ENCODE measurements at places on chromosomes 11 and 22.

GRCh38 chr22:47196881-47197772 lies 434.7 kb downstream of the TBC1D22A start:
- no peak for DNase-seq

DNA sequence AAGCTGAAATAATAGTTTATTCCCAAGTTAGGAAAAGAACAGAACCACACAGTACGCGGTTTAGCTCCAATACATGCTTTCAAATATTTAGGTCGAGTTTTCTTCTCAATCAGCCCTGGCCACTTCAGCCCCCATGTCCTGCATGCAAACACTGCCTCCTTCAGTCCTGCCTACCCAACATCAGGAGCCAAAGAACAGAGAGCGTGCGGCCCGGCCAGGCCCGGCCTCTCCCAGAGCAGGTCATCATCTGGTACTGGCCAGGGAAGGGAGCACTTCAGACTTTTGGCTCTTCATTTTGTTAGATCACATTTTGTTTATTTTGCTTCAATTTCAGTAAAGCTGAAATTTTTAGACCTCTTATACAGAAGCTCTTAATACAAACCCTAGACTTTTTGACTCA lies 6.7 kb downstream of the BRD1 start:
- no peak for DNase-seq

GRCh38 chr11:84413549-84413948 lies 1127.4 kb upstream of the CCDC90B start:
- DNase-seq = no peak

GRCh38 chr22:43409046-43409445 lies 2.8 kb upstream of the MPPED1 start:
- DNase-seq = no peak

DNA sequence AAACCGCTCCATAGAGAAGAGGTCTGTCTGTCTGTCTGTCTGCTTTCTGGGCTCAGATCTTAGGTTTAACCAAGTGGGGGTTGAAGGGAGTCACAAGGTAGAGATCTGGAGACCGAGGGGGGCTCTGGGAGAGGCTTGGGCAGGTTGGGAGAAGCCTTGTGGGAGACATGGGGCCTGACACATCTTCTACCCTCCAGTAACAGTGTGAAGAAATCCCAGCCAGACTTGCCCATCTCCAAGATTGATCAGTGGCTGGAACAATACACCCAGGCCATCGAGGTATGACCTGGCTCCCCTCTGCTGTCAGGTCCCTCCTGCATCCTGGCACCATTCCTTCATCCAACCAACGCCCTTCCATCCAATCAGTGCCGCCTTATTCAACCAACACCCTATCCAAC lies 7.4 kb downstream of the PRR33 start:
- DNase-seq = no peak

GRCh38 chr11:35304386-35304775 lies 115.0 kb downstream of the SLC1A2 start:
- DNase-seq = no peak

DNA sequence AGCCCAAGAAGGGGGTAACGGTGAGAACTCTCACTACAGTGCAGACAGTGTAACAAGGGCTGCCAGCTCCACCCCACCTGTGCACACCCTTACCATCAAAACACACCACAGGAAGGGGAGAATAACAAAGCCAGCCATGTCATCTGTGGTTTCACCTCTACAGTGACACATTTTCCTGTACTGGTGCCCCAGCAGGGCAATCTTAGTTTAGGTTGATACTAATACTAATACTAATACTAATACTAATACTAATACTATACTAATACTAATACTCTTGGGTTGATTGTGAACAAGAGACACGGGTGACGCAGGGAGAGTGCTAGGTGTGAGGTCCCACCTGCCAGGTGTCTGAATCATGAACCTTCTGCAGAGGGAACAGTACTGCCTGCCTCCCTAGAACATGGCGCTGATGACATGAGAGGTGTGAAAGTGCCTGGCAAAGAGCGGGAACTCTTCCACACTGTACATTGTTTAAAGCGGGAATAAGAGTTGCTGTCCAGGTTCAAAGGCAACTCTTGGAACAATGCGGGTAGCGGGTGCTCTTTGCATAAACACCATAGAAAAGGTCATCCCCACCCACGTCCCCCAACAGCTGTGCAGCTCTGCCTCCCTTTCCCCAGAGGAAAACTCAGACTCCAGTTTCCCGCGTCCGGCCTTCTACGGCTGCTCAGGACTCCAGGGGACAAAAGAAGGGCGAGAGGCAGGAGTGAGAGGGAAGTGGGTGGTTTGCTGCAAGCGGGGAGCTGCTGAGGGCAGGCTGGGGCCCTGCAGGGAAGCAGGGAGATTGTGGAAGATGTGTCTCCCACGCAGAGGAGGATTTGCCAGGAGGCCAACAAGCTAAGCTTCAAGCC lies 25.0 kb upstream of the TMPRSS4 start:
- DNase-seq = peak; percentile 57

GRCh38 chr11:16410479-16410878 lies 54.1 kb upstream of the SOX6 start:
- no peak for DNase-seq

DNA sequence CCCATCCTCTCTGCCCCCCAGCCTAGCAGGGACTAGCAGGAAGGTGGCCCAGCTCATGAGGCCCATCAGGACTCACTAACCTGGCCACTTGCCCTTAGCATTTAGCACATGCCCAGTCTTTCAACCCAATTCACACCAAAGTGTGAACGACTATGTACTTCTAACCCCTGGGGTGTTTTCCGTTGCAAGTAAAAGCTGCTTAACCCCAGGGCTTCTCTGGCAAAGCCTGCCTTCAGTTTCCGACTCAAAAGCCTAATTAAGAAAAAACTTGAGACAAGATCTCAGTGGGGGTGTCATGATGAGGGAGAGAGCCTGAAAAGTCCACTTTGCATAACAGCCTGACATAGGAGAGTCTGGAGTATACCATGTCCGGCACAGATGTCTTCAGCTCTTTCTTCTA lies 347.8 kb downstream of the MN1 start:
- DNase-seq = no peak

- no peak for DNase-seq
Measured at GRCh38 chr22:24928322-24928721, 18.2 kb downstream of the LHFPL7 start.

- no peak for DNase-seq
Measured at GRCh38 chr11:57357310-57357709, 19.2 kb downstream of the P2RX3 start.

DNA sequence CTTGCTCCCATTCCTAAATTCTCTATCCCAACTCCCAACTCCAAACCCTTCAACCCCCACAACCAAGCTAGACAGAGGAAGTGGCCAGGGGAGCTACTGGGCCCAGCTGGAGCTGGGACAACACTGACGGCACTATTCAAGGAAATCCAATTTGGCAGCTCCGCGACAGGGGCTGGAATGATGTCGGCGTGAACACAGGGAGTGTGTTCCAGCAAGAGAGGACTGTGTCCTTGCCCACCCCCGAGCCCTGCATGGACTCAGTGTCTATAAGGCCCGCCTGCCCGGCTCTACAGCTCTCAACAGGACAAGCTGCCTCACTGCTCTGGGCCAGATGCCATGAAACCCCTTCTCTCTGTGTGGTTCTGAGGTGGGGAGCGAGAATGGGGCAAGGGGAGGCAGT lies 11.3 kb downstream of the PCSK7 start:
- no peak for DNase-seq

- no peak for DNase-seq
Measured at GRCh38 chr11:57144075-57144474, 37.7 kb upstream of the LRRC55 start.

DNA sequence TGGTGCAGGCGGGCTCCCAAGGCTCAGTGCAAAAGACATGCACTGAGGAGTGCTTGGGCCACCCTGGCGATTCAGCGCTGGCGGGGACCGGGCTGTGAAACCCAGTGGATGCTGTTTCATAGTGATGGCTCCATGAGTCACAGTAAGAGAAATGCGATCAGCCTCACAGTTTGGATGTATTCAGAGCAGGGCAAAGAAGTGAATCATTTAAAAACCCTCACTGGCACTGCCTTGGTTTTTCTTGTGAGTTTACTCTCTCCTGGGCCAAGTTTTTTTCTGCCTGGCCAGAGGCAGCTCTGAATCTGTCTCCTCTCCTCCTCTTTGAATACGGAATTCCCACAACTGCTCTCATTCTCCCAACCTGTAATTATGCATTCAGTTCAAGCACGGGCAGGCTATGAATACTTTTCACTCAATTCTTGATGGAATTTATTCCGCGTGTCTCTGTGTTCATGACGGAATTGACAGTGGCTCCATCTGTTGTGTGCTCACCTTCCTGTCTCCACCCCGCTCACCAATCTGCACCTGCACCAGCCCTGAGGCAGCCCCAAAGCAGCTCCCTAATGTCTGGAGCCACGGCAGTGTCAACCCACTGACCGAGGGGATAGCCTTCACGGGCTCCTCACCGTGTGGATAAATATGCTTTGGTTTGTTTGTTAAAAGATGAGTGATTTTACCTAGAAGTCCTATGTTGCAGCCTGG lies 14.9 kb downstream of the ADAMTS8 start:
- no peak for DNase-seq

- DNase-seq = no peak
Measured at GRCh38 chr11:116643521-116643920, 129.3 kb downstream of the BUD13 start.

DNA sequence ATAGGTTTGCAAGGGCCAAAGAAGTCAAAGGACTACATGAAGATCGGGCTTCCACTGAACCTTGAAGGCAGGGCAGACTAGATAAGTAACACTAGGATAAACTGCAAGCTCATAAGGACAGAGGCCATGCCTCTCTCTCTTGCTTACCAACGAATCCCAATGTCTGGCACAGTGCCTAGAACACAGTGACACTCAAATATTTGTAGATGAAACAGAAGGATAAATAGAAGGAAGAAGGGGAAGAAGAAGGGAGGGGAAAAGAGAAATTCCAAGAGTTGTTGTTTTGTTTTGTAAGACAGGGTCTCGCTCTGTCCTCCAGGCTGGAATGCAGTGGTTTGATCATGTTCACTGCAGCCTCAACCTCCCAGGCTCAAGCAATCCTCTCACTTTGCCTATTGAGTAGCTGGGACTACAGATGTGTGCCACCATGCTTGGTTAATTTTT lies 26.9 kb downstream of the SIK3 start:
- no peak for DNase-seq

GRCh38 chr22:44195189-44195871 lies 14.6 kb downstream of the PARVG start:
- no peak for DNase-seq

DNA sequence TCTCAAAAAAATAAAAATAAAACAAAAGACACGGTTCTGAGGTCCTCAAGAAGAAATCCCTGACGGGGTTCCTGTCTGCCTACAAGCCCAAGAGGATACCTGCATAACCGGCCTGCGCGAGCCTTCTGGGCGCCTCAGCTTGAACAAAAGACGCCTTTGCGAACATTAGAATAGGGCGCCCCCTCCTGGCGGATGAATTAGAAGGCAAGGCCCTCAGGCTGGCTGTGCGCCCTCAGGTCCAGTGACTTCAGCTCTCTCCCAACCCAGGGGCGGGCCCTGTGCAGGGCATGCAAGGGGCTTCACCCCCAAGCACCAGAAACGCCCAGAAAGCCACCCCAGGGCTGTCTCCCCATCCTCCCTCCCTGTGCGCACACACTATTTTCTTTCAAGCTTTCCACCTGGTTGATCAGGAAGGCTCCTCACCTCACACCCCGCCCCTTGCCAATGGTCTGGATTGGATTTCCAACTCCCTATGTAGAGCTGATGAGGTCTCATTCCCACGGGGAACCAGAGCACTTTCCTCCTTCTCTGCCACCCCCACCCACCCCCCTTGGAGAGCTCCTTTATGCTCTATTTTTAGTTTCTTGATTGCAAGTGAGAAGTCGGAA lies 273.3 kb downstream of the BUD13 start:
- DNase-seq = no peak

- DNase-seq = no peak
Measured at GRCh38 chr22:36528341-36528740, 625 bp downstream of the EIF3D start.

DNA sequence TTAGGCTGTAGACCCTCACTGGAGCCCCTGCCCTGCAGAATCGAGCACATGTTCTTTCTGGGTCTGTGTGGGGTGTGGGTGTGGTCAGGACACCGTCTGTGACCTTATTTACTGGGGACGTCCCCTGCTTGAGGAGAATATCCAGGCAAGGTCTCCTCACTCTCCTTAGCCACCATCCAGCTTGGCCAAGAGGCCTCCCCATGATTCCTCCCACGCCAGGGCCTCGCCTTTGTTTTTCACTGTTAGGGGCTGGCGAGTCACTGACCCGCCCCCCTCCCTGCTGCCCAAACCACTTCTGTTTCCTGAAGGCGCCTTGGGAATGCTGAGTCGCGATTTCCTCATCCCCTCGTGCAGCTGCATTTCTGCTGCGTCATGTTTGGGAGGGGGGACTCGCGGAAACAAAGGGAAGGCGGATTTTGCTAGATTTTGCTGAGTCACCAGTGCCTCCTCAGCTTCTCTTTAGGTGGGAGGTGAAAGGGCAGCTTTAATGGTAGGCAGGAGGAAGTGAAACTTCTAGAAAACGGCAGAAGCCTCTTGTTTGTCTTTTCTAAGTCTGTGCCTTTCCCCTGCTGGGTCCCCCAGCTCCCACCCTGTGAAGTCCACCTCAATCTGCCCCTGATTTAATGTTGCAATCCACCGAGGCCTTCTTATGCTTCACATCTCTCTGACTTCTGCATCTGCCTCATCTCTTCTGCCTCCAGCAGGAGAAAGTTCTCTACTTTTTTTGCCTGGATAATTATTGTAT lies 4.0 kb upstream of the HMOX1 start:
- no peak for DNase-seq

DNA sequence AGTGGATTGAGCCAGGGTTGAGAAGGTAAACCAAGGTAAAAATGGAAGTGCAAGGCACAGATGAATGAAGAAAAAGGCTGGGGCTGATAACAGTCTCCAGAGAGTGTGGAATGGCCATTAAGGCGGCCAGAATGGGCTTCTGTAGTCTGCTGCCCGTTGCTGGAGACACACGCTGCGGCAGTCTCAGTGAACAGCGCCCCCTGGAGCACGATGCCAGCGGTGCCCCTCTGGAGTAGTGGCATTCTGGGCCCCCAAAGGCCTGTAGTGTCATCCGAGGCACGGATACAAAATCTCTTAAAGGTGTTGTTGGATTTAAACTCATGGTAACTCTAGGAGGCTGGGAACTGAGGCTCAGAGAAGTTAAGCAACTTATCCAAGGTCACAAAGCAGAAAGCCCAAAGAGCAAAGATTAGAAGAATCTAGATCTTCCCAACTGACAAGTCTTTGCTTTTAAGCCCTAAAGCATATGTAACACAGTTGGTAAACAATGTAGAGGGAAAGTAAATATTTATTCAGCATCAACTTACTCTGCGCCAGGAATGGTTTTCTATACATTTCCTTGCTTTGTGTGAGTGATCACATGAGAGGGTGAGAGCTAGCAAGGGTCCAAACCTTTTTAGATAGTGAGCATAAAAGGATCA lies 18.2 kb downstream of the KCNJ1 start:
- DNase-seq = peak; percentile 77
